ENCODE measurements at places on chromosomes 5 and 9. TPM values are rescaled to one million over a fixed set of nuclear protein-coding genes. Genes with fewer than 3 reads are reported as not detected.

Gene SLC6A7
- total RNA-seq = not detected

GRCh38 chr5:72388646-72389045 lies 68.5 kb downstream of the PTCD2 start:
- peak; percentile 41 for DNase-seq

GRCh38 chr9:35905912-35906679 lies at the start of gene HRCT1:
Gene HRCT1 (plus strand): TSS chr9:35906202. CDS start chr9:35906288, 86 bp downstream.
- DNase-seq = peak; percentile 90

GRCh38 chr5:119743927-119744326 lies 114.6 kb downstream of the FAM170A start:
- no peak for DNase-seq

Gene PPP3R2
- not detected for total RNA-seq

GRCh38 chr9:95383185-95383676 lies 65.7 kb upstream of the FANCC start:
- no peak for DNase-seq

- no peak for DNase-seq
These were observed 25.4 kb downstream of the FSD1L start for GRCh38 chr9:105473221-105473620.

DNA sequence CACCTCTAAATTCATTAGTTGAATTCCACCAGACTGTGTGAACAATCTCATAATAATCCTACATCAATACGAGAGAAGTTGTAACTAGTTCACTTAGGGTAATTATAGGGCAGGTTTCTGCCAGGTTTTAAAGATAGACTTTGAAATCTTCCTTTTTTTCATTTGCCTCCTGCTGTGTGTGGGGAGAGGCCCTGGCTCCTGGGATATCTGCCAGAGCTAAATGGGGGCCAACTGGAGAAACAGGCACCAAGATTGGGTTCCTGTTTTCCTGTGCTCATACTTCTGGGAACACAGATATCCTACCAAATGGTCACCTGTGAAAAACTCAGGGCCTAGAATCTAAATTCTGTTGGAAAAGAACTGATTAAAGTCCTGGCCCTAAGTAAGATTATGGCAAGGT lies 42.3 kb downstream of the SH3RF2 start:
- DNase-seq = no peak
